ENCODE measurements at places on chromosomes 2 and 18.

DNA sequence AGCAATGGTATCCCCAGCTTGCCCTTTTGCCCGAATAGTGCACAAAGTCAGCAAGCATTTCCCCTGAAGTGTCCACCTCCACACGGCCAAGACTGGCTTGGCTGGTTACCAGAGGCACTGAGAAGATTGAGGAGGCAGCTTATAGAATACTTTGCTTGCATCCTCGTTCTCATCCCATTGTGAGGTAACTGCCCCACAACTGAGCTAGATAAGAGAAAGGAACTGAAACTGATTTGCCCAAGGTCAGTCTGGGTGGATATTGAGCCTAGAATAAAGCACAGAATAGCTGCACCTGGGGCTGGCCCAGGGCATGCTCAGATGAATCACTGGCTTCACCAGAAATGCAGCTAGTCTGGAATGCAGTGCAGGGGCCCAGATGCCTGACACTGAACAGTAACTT lies 32.7 kb upstream of the MAP4K3 start:
- DNase-seq = no peak

DNA sequence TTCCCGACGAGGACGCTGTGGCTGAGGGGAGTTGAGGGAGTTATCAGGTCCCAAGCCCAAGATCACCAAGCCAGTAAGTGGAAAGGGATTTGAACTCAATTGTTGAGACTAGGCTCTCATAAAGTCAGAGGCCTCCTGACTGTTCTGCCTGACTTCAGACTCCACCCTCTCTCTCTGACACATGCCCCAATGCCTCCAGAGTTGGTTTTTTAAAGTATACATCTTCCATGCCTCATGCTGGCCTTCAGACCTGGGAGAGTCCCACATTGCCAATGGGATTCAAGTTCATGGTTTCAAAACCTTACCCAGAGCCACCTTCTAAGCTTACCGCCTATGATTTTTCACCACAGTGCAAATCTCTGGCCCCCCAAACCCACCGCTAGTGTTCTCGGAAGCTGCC lies 100.8 kb downstream of the RTN4 start:
- no peak for DNase-seq

DNA sequence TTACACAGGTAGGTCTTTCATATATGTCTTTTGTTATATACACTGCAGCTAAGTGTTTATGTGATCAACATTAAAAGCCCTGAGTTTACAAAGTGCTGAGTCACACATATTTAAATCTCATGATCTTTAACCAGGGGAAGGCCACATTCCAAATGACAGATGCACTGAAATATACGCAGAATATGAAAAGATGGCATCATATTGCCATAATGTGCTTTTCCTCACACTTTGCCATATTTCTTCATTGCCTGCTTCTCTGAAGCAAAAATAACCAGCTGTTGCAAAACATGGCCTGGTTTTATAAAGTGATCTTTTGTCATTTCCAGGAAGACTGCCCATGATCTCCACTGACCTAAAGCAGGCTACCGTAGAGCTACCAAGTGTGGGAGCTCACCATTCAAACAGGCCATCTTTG lies 93.5 kb upstream of the MAPRE2 start:
- no peak for DNase-seq

- no peak for DNase-seq
Observed at GRCh38 chr2:179031731-179032408, 18.1 kb downstream of the CCDC141 start.

DNA sequence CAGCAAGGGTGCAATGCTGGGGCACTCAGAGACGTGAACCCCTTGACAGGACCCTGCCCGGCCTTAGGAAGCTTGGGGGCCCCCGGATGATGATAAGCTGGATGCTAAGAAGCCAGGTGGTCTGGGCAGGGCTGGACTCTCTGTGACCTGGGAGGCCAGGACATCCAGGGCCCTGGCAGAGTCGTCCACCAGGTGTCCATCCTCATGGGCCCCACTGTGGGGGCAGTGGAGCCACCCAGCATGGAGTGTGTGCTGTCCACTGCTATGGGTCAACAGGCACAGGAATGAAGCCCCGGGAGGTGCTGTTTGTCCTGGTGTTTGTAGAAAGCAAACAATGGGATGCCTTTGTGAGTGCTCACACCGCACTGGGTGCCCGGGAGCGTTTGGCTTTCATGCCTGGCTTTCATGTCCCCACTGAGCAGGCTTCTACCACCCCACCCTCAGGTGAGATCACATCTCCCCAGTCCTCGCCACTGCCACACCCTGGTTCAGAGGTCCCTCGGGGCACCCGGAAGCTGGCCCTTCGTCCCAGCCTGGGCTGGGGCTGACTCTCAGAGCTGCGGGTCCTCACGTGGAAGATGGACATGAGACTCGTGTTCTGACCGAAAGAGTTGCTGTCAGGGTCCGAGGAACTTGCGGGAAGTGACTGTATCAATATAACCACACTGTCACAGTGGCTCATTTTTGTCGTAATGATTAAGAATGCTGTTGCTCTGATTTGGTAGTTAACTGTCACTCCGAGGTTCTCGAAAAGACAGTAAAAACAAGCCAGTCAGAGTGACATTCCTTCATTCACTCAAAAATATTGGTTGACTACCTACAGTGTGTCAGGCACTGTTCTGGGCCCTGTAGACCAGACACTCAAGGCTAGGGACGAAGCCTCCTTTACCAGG lies 53.3 kb downstream of the INHBB start:
- DNase-seq = no peak

DNA sequence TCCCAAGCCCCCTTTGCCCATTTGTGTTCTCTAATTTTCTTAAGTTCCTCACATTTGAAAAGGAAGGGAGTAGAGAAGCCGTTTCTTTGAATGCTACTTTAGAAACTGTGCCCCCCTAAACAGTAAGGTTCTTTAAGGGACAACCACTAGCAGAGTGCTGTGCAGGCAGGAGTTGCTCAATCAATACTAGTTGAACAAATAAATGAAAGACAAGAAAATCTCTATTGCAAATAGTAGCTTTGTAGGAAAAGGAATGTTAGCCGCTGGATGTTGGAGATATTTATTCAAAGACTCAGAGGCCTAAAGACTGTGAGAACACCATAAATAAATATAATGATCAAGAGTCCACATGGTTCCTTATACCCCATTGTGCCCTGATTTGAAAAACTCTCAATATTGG lies 119.8 kb upstream of the SMAD7 start:
- no peak for DNase-seq

- DNase-seq = no peak
Observed at GRCh38 chr18:76847916-76848315, 25.6 kb downstream of the ZNF236 start.

DNA sequence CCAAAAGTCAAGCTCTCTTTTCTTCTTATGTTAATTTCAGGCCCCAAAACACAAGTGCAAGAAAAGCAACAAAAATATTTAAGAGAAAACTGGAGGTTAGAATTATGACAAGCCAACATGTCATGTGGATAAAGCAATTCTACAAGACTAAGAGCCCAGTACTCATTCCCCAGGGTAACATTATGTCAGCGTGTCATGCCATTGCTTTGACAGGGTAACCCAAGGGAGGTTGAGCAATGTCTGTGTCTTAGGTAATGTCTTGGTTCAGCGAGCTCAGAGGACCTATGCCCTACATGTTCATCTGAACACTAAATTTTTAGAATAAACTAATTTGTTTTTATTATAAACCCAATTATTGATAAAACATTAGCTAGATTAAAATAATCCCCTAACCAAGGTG lies 173.2 kb upstream of the ZNF804A start:
- DNase-seq = no peak

- no peak for DNase-seq
Observed at GRCh38 chr2:60649721-60650120, 96.3 kb upstream of the BCL11A start.

- DNase-seq = peak; percentile 3
Observed at GRCh38 chr2:129061069-129061768, 742.6 kb upstream of the HS6ST1 start.

- no peak for DNase-seq
Observed at GRCh38 chr18:56489893-56490292, 148.5 kb downstream of the TXNL1 start.

GRCh38 chr2:195706161-195706900 lies 49.3 kb downstream of the SLC39A10 start:
- DNase-seq = no peak

DNA sequence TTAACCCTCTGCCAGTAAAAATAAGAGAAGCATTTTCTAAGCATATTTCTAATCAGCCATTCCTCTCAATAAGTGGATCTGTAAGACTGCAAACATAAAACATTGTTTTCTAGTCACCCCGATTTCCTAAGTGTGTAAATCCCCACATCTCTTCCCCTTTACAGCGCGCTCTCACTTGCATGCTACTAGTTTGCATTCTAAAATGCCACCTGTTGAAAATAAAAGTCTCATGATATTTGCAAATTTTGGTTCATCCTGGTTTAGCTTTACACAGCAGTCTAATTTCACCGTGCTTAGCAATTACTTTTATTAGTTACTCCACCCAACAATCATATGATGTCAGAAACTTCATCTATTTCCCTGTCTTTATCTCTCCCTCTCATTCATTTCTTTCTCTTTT lies 1230.7 kb upstream of the ZEB2 start:
- DNase-seq = no peak

DNA sequence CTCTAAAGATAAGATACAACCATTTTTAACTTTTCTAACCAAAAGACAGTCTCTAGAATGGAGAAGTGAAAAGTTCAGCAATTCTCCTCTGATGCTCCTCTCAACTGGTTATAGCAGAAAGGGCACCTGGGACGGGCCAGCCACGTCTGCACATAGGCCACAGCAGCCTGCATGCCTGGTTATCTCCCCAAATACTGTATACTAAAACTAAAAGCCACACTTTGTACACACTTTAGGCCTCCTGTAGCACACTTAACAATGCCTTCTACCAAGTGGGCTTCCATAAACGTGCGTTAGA lies 179.1 kb downstream of the ANKRD44 start:
- no peak for DNase-seq

- no peak for DNase-seq
Observed at GRCh38 chr2:8626572-8626971, 55.3 kb upstream of the ID2 start.

- no peak for DNase-seq
Observed at GRCh38 chr2:95260028-95261023, 13.9 kb upstream of the PROM2 start.

- DNase-seq = no peak
Observed at GRCh38 chr2:217801115-217801531, 201.7 kb downstream of the TNS1 start.

DNA sequence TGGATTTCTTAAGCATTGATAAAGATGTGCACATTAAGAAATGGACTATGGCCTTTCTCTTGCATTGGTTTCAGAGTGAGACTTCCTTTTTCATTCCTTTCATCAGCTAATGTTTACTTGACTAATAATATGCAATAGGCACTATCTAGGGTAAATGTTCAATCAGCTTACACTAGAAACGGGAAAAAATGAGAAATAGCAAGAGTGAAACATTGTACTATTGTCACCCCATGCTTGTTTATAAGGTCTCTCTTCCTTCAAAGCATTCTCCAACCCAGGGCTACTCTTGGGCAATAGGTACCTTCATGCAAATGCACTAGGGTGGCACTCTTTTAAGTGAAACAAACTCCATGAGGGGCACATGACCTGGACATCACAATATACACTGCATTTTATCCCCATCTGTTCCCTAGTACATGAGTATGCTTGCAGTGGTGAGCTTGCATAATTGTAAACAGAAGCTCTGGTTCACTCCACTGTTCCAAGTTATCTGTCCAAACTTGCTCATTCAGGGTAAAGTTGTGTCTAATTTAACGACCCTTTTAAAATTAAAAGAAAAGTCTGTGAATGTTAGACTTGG lies 402.3 kb downstream of the ERBB4 start:
- no peak for DNase-seq

GRCh38 chr2:175872721-175873120 lies 129.3 kb downstream of the LNPK start:
- no peak for DNase-seq

- no peak for DNase-seq
Observed at GRCh38 chr18:13418013-13418710, 199.6 kb downstream of the LDLRAD4 start.

- no peak for DNase-seq
Observed at GRCh38 chr2:210860276-210860675, 303.9 kb downstream of the CPS1 start.

GRCh38 chr2:131154071-131154531 lies 49.0 kb downstream of the PLEKHB2 start:
- peak; percentile 48 for DNase-seq

DNA sequence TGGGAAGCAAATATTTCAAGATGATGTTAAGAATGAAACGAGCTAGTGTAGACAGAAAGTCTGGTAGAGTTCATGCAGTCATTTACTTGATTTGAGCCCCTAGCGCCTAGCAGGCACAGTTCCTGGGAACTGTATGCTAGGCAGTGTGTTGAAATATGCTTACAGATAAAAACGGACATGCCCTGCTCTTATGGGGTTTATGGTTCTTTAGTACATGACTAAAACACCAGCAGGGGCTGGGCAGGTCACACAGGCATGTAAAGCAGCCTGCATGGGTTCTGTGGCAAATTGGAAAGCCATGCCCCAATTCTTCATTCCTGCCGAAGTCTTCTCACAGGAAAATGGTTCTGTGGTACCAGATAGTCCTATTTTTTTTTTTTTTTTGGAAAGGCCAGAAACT lies 27.3 kb upstream of the MGAT5 start:
- no peak for DNase-seq

DNA sequence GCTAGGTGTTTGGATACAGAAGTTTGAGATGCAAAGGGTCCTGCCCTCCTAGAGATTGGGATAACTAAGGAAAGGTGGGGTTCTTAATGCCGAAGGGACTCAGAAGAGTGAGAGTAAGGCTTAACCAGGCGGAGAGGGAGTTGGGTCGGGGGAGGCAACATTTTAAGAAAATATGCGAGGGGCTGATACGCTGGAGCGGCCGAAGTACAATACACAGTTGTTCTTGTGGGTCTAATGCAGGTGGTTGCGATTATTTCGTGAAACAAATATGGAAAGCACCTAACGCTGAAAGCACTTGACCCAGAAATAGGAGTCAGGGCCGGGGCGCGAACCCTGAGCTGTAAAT lies 344 bp upstream of the MRPL33 start:
- DNase-seq = no peak

GRCh38 chr2:44211183-44211582 lies 42.5 kb downstream of the PPM1B start:
- no peak for DNase-seq

DNA sequence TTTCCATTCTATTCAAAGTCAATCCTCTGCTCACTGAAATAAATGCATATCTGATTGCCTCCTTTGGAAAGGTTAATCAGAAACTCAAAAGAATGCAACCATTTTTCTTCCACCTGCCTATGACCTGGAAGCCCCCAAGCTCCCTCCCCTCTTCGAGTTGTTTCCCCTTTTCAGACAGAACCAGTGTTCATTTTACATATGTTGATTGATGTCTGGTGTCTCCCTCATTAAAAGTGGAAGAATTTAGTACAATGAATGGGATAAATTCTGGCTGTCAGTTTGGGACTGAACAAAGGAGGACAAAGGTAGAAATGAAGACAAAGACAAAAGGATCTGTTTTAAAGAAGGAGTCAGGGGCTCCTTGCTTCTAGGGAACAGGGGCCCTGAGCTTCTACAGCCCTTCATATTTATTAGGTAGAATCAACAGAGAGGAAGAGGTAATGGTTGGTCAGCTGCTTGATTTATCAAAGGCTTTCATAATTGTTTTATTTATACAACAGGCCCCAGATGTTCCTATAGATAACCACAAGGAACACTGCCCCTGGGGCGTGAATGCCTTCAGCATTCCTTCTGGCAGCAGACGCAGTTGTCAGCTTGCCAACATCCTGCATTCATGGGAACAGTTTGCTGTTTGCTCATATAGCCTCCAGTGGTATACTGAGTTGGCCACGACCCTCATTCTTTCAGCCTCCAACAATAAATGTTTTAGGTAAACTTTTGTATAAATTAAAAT lies 949.8 kb upstream of the LRATD1 start:
- DNase-seq = no peak

Measured in caudate nucleus (tissue), 63 donors.